WTC11 (cell line): ENCODE measurements at places on chromosomes 2 and 18.
A peak's percentile ranks its signal among the peaks of the same experiment; 100 is the strongest.

DNA sequence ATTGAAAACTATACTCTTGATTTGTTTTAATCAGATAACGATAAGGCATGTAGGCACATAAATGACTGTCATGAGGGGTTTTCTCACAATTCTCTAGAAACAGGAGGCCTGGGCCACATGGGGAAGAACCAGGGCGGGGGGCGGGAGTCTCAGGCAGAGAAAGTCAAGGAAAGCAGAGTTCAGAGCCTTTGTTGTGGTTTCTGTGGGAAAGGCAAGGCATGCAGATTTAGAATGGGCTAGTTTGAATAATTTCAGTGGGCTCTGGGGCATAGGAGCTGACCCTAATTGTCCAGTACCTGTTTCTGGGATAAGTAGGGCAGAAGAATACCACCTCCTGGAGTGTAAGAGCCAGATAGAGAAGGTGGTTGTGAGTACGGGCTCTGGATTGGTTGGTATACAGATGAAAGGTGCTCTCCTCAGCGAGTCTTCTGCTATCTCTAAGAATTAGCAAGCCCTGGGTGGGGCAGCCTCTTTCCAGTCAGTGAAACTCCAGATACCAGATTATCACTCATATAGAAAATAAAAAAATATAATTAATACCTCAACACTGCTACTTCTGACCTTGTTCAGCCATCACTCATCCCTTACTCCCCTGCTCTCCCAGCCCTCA lies 41.5 kb upstream of the CYRIA start:
- DNase-seq: no peak
- H3K4me3 ChIP-seq: no peak overlapping the region
- H3K27me3 ChIP-seq: no peaks in the 10 kb centered on the region
- no peaks in the 10 kb centered on the region for H3K36me3 ChIP-seq
- H3K4me1 ChIP-seq: peaks cover 1% of the 10 kb centered on the region; the same call in 1 of the 2 replicates
- H3K27ac ChIP-seq: no peak overlapping the region

- no peak for DNase-seq
- H3K36me3 ChIP-seq: peaks cover 57% of the 10 kb centered on the region
- peak overlapping the region; percentile 94 for H3K27ac ChIP-seq
- H3K27me3 ChIP-seq: peaks cover 13% of the 10 kb centered on the region; the same call in 1 of the 2 replicates
- no peak overlapping the region for H3K4me3 ChIP-seq
Measured at GRCh38 chr2:172535119-172535518, 20.8 kb upstream of the PDK1 start.

GRCh38 chr2:112614201-112614840 lies 29.9 kb downstream of the CHCHD5 start:
- H3K36me3 ChIP-seq: no peaks in the 10 kb centered on the region
- peaks cover 22% of the 10 kb centered on the region for H3K4me1 ChIP-seq
- peaks cover 19% of the 10 kb centered on the region for H3K27me3 ChIP-seq
- H3K4me3 ChIP-seq: peak overlapping the region; percentile 33; the same call in 1 of the 2 replicates
- H3K27ac ChIP-seq: no peak overlapping the region

- H3K4me3 ChIP-seq: no peak overlapping the region
- H3K4me1 ChIP-seq: no peaks in the 10 kb centered on the region
- H3K27ac ChIP-seq: no peak overlapping the region
- H3K36me3 ChIP-seq: peaks cover 25% of the 10 kb centered on the region
- H3K27me3 ChIP-seq: no peaks in the 10 kb centered on the region
- DNase-seq: no peak
Measured at GRCh38 chr2:232574674-232575403, 24.4 kb downstream of the EIF4E2 start.

- DNase-seq: no peak
- no peaks in the 10 kb centered on the region; the same call in 1 of the 2 replicates for H3K36me3 ChIP-seq
- peaks cover 17% of the 10 kb centered on the region for H3K4me1 ChIP-seq
- H3K27me3 ChIP-seq: no peaks in the 10 kb centered on the region
- H3K4me3 ChIP-seq: no peak overlapping the region
- H3K27ac ChIP-seq: no peak overlapping the region
Measured at GRCh38 chr2:68667371-68667770, 24.0 kb downstream of the PROKR1 start.

- no peak overlapping the region for H3K4me3 ChIP-seq
- H3K27me3 ChIP-seq: no peaks in the 10 kb centered on the region
- no peak overlapping the region for H3K27ac ChIP-seq
- no peaks in the 10 kb centered on the region for H3K36me3 ChIP-seq
- no peak for DNase-seq
Measured at GRCh38 chr2:144498277-144498676, 21.6 kb downstream of the ZEB2 start.
